Hematopoietic multipotent progenitor cell treated with erythropoietin and hydrocortisone succinate and interleukin-3 and kit ligand, for 6 days (in vitro differentiated cells): ENCODE measurements at places on chromosomes 6 and 20.
A peak's percentile ranks its signal among the peaks of the same experiment; 100 is the strongest.

GRCh38 chr20:34564833-34565232, 6.3 kb downstream of the MAP1LC3A start:
- no peak for DNase-seq

GRCh38 chr20:18613553-18613952, 25.7 kb downstream of the DTD1 start:
- no peak for DNase-seq

- no peak for DNase-seq
Measured at GRCh38 chr6:34455831-34456230, 10.0 kb upstream of the PACSIN1 start.

GRCh38 chr6:20933057-20933788, 399.0 kb downstream of the CDKAL1 start:
- DNase-seq = no peak

DNA sequence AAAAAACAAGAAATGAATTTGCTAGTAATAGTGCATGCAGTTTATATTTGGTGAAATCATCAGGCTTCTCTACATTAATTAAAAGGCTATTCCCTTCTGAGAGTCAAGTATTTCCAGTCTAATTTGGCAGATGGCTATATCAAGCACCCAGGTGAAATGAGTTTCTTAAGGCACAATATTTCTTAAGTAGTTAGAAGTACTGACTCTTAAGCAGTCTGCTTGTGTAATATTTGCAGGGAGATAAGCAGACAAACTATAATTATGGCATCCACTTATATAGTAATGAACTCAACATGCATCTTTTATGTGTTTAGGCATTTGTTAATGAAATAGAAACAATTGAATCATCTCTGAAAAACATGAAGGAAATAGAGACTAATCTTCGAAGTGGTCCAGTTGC, 189.2 kb downstream of the UTRN start:
- DNase-seq = no peak

GRCh38 chr6:15966000-15966520, 162.8 kb upstream of the MYLIP start:
- no peak for DNase-seq

- peak; percentile 63 for DNase-seq
Measured at GRCh38 chr20:45934046-45934585, 367 bp upstream of the PCIF1 start.

GRCh38 chr6:88298066-88298845, 132.1 kb upstream of the CNR1 start:
- DNase-seq = no peak

GRCh38 chr20:44747166-44748004, 1.7 kb downstream of the KCNK15 start:
- peak; percentile 89 for DNase-seq

- no peak for DNase-seq
Measured at GRCh38 chr6:46940433-46941226, 18.9 kb upstream of the ADGRF5 start.

DNA sequence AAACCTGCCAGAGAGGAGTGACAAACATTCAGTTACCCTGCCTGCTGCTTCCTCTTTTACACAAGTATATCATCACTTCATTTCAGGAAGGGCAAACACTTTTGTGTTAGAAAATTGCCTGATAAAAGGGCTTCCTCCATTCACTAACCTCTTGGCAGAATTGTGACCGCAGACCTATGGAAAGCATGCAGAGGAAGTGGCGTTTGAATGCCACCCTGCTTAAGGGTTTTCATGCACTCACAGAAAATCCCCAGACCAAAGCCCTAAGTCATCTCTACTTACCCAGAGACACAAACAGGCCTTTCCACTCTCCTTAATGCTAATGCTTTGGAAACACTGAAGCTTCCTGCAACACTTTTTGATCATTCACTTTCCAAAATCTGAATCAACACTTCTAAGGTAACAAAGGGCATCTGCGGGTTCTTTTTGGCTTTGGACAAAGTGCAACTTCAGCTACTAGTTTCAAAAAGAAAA, 22.1 kb upstream of the RALGAPA2 start:
- peak; percentile 87 for DNase-seq

DNA sequence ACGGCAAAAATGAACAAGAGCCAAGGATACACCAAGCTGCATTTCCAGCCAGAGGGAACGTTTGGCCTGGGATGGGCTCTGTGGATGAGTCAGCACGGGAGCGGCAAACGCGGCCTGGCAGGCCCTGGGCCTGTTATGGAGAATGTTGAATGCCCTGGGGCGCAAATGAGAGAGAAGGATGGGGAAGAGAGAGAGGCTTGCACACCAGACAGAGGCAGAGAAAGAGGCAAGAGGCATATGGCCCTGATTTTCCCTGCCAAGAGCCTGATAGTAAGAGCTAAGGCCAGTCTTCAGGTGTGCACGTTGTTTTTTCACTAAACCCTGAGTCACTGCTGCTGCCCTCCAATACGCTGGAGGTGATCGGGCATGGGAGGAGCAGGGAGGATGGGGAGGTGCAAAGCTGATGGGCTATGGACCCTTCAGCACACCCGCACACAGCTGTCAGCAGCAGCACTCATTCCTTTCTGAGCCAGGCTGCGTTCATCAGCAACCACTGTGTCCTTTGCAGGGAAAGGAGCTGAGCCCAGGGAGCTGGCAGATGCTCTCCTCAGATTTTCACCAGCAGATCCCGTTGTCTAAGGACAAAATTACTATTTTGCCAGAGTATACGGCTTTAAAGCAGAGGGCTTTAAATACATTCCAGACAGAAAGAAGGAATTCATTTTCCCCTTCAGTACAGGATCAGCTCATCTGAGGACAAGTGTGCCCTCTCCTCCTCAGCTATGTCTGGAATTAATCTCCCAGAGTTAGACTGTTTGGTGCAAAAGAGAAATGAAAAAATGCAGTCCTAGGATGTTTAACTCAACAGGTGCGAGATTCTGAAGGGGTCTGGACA, 61.7 kb upstream of the SLC22A23 start:
- no peak for DNase-seq

GRCh38 chr20:64100946-64101688, 6.2 kb downstream of the NPBWR2 start:
- DNase-seq = no peak

GRCh38 chr6:70164556-70164955, 138.3 kb downstream of the COL9A1 start:
- DNase-seq = peak; percentile 23

GRCh38 chr6:106666282-106667021, 37.1 kb downstream of the QRSL1 start:
- no peak for DNase-seq

DNA sequence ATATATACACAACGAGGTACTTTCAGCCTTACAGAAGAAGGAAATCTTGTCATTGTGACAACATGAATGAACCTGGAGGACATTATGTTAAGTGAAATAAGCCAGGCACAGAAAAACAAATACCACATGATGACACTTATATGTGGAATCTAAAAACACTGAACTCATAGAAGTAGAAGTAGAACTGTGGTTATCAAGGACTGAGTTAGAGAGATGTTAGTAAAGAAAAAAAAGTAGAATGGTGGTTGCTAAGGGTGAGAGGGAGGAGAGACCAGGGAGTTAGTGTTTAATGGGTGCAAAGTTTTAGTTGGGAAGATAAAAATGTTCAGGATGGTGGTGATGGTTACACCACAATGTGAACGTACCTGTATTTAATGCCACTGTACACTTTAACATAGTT, 4.8 kb upstream of the STX11 start:
- no peak for DNase-seq

DNA sequence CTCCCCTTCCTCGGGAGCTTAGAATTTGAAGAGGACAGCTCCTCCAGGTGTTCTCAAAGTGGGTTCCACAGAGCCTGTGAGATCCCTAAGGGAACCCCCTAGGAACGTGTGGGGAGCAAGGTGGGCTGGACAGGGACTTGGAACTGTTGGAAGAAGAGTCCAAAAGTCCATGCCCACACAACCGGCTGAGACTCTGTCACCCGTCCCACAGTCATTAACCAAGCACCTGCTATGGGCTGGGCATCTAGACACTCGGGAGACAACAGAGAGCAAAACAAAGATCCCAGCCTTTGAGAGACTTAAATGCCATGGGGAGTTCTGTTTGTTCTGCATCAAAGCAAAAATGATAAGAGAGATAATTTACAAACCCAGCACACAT, 51.9 kb upstream of the SAYSD1 start:
- DNase-seq = no peak

DNA sequence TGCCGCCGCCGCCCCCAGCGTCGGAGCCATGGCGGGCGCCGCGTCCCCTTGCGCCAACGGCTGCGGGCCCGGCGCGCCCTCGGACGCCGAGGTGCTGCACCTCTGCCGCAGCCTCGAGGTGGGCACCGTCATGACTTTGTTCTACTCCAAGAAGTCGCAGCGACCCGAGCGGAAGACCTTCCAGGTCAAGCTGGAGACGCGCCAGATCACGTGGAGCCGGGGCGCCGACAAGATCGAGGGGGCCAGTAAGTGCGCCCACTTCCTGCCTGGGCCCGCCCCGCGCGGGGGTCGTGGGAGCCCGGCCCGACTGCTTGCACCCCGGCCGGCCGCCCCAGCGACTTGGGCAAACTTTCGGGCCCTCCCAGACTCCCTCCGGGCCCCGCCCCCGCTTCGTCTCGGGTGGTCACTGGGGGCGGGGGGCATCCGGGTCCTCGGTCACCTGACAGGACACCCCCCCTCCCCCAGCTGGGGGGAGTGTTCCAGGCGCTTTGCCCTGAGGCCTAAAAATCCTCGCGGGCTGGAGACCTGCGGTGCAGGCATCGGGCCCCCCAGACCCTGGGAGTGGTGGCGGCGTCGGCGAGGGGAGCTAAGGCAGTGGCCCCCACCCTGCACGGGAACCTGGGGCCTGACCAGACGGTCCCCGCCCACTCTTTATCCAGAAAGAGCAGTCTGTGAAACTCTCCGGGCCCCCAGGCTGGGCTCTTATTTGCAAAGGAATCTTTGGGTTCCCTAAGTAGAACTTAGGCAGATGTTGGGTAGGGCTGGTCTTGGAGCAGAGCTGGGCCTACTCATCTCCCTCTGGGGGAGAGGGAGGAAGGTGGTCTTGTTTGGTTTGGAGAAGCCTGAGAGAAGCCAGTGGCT, 501 bp downstream of the PLCG1 start:
- DNase-seq = peak; percentile 62

DNA sequence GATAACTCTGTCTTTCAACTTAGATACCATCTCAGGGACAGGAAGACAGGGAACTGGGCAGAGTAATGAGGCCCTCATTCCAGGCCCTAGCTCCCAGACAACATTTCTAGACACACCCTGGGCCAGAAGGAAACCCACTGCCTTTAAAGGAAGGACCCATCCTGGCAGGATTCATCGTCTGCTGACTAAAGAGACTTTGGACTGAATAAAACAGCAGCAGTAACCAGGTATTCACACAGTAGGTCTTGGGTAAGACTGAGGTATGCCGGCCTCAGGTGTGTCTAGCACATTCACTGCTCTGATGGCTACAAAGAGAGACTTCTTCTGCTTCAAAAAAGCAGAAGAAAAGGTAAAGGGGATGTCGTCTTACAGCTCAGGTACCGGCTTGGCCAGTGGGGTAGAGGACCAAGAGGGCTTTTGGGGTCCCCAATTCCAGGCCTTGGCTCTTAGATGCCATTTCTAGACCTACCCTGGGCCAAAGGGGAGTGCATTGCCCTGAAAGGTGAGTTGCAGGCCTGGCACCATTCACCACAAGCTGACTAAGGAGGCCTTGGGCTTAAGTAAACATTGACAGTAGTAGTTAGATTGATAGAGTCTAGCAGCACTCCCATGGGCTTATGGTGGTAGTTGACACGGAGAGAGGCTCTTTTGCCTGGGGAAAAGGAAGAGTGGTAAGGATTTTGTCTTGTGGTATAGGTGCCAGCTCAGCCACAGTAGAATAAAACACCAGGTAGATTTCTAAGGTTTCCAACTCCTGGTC, 13.4 kb downstream of the SNX14 start:
- DNase-seq = no peak

DNA sequence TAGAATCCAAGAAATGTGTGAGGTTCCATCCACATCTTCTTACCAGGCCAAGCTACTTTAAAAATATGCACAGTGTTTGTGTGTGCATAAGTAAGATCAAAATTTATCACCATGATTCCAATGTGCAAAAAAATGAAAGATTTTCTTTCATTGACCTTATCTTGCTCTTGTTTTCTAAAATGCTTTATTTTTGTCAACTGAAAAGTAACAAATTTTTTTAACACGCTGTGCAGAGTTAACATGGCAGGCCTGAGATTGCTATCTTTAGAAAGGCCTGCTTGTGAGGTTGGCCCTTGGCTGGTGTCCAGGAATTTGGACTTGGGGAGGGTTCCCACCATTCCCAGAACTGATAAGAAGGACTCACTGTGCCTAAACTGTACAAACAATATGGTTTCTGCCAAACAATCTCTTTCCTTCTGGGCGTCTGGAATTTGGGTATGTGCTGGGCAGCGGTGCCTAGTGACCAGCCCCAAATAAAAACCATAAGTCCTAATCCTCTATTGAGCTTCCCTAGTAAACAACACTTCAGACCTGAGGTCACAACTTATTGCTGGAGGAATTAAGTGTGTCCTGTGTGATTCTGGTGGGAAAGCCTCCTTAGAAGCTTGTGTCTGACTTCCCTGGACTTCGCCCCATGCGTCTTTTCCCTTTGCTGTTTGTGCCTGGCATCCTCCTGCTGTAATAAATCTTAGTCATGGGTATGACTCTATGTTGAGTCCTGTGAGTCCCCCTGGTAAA, 19.8 kb upstream of the MYLIP start:
- peak; percentile 70 for DNase-seq

- no peak for DNase-seq
Measured at GRCh38 chr6:104642871-104643270, 216.8 kb downstream of the HACE1 start.

GRCh38 chr6:5510331-5511133, 249.2 kb downstream of the FARS2 start:
- DNase-seq = no peak

- peak; percentile 67 for DNase-seq
Measured at GRCh38 chr20:44646023-44646640, 5.4 kb downstream of the ADA start.

- no peak for DNase-seq
Measured at GRCh38 chr6:4904461-4905025, 99.3 kb downstream of the RPP40 start.

GRCh38 chr6:124234801-124235200, 431.1 kb downstream of the NKAIN2 start:
- no peak for DNase-seq

DNA sequence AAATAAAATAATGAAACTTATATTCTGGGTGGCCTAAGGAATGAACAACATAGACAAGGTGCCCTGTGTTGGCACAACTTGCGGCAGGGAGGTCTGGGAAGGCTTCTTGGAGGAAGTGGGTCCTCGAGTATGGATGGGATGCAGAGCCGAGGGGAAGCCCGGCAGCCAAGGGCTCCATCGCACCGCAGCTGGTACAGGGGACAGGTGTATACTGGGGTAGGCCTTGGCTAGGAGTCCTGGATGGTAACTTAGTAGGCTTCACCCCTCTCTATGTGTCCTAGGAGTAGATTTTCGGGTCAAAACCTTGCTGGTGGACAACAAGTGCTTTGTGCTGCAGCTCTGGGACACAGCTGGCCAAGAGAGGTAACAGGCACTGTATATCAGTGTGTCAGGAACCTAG, 28.0 kb downstream of the RAB44 start:
- no peak for DNase-seq

DNA sequence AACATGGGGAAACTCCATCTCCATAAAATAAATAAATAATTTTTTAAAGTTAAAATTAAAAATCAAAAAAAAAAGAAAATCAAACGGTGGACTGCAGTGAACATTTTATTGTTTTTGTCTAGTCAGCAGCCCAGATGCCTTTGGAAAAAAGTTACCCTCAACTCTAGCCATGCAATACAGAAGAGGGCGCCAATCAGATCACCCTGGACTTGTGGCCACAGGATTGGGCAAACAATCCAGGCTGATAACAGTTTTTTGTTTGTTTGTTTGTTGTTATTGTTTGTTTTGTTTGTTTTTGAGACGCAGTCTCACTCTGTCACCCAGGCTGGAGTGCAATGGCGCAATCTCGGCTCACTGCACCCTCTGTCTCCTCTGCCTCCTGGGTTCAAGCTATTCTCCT, 30.5 kb upstream of the NELFCD start:
- peak; percentile 18 for DNase-seq
